ENCODE measurements at places on chromosomes 6 and 20.

DNA sequence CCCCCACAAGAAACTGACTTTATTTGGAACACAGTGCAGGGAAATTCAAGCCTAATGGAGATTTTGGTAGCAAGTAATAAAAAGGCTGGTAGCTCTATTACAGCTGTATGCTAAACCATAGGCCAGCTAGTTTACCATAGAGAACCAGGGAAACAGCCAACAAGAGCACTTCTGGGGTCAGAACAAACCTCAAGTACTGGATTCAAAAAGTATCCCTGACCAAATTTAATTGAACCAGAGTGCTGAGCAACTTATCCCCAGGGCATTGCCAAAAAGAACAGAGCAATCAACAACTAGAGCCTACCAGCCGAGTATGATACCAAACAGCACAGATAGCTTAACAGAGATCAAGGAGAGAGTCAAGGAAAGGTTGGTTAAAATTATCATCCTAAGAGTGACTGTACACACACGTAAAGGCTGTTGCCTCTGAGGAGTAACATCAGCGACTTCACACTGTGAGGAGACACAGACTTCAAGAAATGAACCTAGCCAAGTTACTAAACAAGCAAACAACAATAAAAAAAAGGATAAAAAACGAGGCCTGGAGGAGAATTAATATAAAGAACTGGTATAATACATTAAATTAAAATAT, 11.5 kb upstream of the ASF1A start:
- DNase-seq, result no peak

DNA sequence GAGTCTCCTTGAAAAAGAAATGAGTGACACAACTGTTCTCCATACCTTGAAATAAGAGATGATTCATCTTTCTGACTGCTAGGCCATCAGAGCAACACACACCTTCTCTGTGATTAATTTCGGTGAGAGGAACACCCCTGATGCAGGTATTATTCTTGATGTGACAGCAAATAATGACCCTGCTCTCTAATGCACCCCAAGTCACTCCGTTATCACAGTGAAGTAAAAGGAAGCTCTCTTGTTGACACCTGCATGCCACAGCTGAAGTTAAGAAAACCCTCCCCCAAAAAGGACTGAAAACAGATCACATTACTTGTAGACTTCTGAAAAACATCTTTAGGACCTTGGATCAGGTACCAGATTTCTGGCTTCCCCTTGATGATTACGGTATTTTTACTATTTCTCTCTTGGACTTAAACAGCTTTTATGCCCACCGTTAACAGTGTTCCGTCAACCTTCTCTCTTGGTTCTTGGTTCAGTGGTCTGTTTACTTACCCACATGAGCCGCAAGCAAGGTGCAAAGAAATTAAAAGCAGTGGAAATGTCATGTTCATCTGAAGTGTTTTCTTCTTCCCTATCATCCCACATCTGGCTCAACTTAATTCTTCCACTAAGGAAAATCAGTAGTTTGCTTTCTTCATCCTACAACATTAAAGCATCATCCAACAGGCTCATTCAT, 249.7 kb downstream of the GMPR start:
- no peak for DNase-seq

- DNase-seq, result peak; percentile 82
These were observed 9.7 kb upstream of the CD40 start for GRCh38 chr20:46108435-46108841.

GRCh38 chr20:17782768-17783167, 83.0 kb downstream of the BANF2 start:
- DNase-seq, result no peak

- no peak for DNase-seq
These were observed 219.3 kb upstream of the THBS2 start for GRCh38 chr6:169472786-169473416.

DNA sequence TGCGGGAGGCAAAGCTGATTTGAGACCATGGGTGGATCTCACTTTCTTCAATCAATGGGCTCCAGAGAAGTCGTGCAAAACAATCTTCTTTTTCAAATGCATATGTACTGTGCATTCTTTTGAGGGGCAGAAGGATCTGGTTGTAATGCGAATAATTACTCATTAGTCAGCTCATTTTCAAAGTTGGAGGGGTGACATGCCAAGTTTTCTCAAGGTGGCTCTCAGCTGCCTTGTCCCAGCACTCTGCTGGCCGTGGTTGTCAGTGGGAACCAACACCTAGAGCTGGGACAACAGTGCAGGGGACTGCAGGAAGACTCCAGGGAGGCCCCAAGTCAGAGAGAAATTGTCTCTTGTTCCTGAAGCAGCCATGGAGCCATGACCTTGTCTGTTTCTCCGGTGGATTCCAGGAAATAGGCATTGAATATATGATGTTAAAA, 25.3 kb downstream of the MYT1 start:
- no peak for DNase-seq

GRCh38 chr6:63553208-63553607, 19.1 kb upstream of the LOC128125822 start:
- no peak for DNase-seq

DNA sequence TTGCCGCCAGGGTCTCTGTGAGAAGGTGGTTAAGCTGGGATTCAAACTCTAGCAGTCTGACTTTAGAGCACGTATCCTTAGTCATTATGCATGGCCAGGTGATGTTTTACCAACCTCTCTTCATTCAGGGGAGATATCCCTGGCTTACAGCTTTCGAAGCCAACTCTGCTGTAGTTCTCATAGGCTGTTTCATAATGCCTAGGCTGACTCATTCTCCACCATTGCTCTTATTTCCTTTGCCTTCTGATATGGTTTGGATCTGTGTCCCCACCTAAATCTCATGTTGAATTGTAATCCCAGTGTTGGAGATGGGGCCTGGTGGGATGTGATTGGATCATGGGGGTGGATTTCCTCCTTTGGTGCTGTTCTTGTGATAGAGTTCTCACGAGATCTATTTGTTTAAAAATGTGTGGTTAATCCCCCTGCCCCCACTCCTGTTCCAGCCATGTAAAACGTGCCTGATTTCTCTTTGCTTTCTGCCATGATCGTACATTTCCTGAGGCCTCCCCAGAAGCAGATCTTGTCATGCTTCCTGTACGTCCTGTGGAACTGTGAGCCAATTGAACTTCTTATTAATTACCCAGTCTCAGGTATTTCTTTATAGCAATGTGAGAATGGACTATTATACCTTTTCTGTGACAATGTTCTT, 94.6 kb upstream of the MAN1A1 start:
- no peak for DNase-seq

- DNase-seq, result no peak
These were observed 155.7 kb upstream of the EYA4 start for GRCh38 chr6:133085471-133085870.

GRCh38 chr6:106360410-106360988, at the start of gene CRYBG1:
TSS of gene CRYBG1 (plus strand) at chr6:106360717. CDS start at chr6:106360909, 192 bp downstream.
- peak; percentile 54 for DNase-seq

GRCh38 chr6:61950811-61951210, 335.2 kb downstream of the KHDRBS2 start:
- DNase-seq, result no peak

- no peak for DNase-seq
These were observed 45.1 kb downstream of the MAFB start for GRCh38 chr20:40643891-40644290.

GRCh38 chr20:63696306-63696627, 185 bp upstream of the TNFRSF6B start:
- DNase-seq, result peak; percentile 40

DNA sequence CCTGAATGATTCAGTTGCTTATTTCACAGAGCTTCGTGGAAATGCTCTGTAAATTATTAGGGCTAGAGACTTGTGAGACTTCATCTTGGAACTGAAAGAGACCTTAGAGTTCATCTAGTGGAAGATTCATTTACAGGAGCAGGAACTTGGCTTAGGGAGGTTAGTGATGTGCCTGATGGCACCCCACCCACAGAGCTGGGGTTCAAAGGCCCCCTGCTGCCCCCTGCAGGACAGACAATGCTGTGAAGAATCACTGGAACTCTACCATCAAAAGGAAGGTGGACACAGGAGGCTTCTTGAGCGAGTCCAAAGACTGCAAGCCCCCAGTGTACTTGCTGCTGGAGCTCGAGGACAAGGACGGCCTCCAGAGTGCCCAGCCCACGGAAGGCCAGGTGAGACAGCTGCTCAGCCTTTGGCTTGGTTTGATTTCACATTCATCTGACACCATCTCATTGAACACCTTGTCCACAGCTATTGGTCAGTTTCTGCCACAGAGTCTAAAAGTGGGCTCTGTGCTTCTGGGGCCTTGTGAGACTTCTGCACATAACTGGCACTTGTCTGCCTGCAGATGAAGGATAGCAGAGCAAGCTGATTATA, 25.1 kb downstream of the MYBL2 start:
- DNase-seq, result peak; percentile 73

DNA sequence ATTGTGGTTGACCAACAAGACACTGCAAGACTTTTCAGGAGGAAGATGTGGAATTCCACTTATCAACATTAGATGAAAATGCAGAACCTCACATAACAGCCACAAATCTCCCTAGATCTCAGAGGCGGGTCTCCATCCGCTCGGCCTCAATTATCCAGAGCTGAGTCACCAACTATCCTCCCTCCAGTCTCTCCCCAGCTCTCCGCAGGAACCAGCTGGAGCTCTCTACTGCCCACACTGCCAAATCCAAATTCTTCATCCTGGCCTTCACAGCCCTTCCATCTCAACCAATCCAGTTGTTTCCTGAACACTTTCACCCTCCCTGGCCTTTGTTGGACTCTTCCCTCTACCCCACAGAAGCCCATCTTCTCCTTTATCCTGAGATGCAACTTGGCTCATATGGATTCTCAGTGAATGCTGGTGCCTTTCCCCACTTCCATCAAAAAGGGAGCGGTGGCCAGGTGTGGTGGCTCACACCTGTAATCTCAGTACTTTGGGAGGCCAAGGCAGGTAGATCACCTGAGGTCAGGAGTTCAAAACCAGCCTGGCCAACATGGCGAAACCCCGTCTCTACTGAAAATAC, 3.5 kb upstream of the TGIF2 start:
- no peak for DNase-seq

- no peak for DNase-seq
These were observed 235.4 kb downstream of the CDKAL1 start for GRCh38 chr6:20769631-20770030.

GRCh38 chr6:55069132-55069781, 105.1 kb upstream of the HCRTR2 start:
- DNase-seq, result no peak

GRCh38 chr6:138568997-138569396, 69.7 kb upstream of the NHSL1 start:
- DNase-seq, result no peak

GRCh38 chr20:46977909-46978588, 83.4 kb downstream of the EYA2 start:
- no peak for DNase-seq

- DNase-seq, result no peak
These were observed 13.2 kb upstream of the OSER1 start for GRCh38 chr20:44223721-44224120.

GRCh38 chr6:34425498-34426410, at the start of gene RPS10:
TSS of gene RPS10 (minus strand) at chr6:34426069. CDS start at chr6:34425221, 848 bp downstream.
- DNase-seq, result peak; percentile 88

DNA sequence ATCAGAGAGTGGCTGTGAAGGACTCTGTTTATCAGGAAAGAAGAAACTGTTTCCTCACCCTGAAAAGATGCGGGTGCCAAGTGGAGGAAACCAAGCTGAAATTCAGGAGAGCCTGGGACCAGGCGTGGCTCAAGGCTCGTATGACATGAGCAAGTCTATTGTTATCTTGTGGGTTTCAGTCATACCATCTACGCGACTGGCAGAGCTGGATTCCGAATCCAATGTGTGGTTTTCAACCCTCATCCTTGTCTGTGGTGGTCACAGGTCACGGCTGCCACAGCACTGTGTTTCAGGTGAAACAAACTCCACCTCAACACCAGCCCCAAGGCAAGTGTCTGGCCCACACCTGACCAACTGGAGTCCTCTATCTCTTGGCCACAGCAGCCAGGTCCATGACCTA, 9.1 kb downstream of the MC3R start:
- DNase-seq, result no peak

DNA sequence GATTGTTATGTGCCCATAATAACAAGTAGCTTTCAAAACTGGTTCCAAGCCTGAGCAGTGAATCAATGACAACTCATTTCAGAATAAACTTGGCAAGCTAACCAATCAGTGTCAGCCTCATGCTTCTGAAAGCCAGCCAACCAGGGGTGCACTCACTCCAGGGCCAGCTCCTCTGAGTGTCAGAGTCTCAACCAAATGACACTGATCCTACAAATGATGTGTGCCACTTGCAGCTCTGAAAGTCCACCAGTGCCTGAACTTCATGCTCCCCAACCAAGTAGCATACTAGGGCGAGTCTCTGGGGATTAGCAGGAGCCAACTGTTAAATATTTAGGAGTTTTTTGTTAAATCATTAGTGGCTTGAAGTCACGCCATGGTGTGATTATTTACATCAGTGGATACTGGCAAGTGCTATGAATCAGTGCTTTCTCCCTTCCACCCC, 4.5 kb downstream of the IYD start:
- DNase-seq, result no peak

GRCh38 chr6:13478525-13478966, 8.9 kb downstream of the GFOD1 start:
- peak; percentile 51 for DNase-seq

GRCh38 chr6:159180001-159180400, 10.8 kb downstream of the FNDC1 start:
- DNase-seq, result no peak

Measured in naive B cell (primary cell).